GM13976 (cell line): ENCODE measurements at places on chromosomes 13 and 19.

DNA sequence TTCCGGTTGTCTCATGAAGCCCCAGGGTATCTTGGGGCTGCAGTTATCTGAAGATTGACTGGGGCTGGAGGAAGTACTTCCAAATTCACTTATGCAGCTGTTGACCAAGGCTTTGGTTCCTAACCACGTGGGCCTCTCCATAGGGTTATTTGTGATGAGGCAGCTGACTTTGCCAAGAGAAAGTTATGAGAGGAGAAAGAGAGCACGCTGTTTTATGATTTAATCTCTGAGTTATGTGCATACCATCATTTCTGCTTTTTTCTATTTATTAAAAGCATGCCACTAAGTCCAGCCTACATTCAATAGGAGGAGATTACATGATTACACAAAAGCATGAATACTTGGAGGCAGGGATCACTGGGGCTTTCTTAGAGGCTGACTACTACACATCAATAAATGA is 215.5 kb downstream of the NHLRC3 start:
- no peak for DNase-seq

GRCh38 chr13:77489566-77490337 is 45.8 kb upstream of the SCEL start:
- no peak for DNase-seq

DNA sequence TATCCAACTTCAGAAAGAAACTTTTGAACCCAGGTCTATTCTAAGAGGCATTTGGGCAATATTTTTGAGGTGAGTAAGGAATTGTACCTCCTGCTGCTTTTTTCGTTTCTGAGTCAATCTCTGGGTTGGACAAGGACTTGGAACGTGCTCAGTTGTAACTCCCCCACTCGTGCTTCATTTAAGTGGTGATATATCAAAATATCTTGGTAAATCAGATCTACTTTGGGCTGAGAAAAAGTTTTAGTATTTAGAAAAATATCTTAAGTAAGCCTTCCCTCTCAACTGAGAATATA is 728.9 kb downstream of the EFNB2 start:
- no peak for DNase-seq

DNA sequence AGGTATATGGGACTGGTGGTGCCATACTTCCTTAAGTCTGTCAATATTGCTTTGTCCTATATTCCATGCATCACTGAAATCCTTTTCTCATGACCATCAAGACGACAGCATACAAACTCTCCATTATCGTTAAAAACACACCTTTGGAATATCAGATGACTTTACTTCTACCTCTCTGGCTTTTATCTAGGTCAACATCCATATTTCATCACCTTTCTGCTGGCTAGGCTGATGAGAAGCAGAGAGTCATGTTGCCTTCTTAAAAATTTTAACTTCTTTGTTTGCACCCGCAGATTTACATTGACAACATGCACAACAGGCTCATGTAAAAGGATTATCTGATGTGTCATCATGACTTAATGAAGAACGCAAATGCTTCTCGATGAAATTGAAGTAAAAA is 771.4 kb downstream of the OLFM4 start:
- no peak for DNase-seq

GRCh38 chr19:9070066-9070465 is 16.8 kb upstream of the OR1M1 start:
- no peak for DNase-seq
